Activated CD4-positive, alpha-beta memory T cell treated with anti-CD3 and anti-CD28 coated beads for 36 hours (primary cell): ENCODE measurements at places on chromosomes 3 and 15.
A peak's percentile ranks its signal among the peaks of the same experiment; 100 is the strongest.

GRCh38 chr15:34944936-34945335, 24.6 kb downstream of the AQR start:
- DNase-seq = no peak
- no peaks in the 10 kb centered on the region for H3K27me3 ChIP-seq

- peaks cover 14% of the 10 kb centered on the region for H3K4me1 ChIP-seq
- no peaks in the 10 kb centered on the region for H3K27me3 ChIP-seq
- H3K27ac ChIP-seq = peak overlapping the region; percentile 28
- DNase-seq = no peak
- no peak overlapping the region for H3K4me3 ChIP-seq
- H3K36me3 ChIP-seq = peaks cover 9% of the 10 kb centered on the region
These were observed 16.6 kb downstream of the SLC4A7 start for GRCh38 chr3:27467545-27467944.

DNA sequence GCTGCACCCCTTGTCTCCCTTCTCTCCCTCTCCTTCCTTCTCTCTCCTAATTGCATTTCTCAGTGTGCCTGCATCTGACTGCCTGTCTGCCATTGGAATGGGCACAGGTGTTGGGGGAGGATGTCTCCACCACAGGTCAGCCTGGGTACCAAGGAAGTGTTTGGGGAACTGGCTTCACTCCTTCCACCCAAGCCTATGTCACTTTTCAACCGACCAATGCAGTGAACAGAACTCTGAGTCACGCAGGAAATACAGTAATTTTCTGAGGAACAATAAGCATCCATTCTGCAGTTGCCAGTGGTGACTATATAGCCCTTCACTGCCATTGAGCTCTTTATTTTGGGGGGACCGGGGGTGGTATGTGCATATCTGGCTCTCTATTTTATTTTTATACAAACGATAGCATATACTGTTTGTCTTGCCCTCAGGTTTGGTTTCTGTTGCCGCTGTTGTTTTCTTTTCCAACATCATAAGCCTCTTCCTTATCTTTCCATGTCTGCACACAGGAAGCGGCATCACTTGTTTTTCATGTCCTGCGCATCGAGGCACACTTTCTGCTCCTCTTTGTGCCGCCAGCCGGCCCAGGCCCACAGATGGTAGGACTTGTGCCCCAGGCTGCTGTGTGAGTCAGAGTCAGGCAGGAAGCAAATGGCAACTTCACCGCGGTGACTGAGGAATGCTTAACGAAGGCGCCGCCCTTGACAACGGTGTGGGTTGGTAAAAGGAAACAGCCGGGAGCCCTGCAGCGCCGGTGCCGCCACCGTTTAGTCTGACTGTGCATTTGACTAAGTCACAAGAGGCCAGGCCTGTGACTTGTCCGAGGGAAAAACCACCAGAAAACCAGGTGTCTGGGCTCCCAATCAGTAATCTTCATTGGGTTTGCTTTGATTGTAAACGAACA, 21.1 kb upstream of the CDCP1 start:
- peak overlapping the region; percentile 58 for H3K4me3 ChIP-seq
- peaks cover 24% of the 10 kb centered on the region for H3K4me1 ChIP-seq
- peak; percentile 95 for DNase-seq
- H3K27ac ChIP-seq = peak overlapping the region; percentile 88

DNA sequence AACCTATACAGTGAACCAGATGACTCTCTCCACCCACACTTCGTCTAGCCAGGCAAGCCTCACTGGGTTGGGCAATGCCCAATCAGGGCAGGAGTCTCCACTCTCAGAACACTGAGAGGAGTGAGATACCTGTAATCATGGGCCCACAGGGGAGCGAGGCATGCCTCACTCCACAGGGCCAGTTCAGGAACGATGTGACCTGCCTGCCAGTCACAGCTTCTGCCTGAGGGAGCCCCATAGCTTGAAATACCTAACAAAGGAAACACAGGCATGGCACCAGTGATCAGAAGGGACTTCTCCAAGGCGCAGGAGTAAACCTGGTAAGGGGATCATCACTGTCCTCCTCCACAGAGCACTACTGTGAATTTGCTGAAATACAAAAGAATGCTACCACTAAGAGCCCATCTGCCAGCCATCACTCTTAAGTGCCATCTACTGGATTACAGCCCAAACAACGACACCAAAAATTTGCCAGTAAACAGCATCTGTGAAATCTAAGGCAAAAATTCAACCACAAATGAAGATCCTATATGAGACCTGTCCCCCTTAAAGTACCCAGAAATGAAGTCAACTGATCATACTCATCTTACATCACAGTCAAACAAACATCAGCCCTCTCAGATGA, 689.9 kb upstream of the SEMA6D start:
- no peaks in the 10 kb centered on the region for H3K36me3 ChIP-seq
- no peaks in the 10 kb centered on the region for H3K4me1 ChIP-seq
- no peak for DNase-seq
- no peaks in the 10 kb centered on the region for H3K27me3 ChIP-seq

DNA sequence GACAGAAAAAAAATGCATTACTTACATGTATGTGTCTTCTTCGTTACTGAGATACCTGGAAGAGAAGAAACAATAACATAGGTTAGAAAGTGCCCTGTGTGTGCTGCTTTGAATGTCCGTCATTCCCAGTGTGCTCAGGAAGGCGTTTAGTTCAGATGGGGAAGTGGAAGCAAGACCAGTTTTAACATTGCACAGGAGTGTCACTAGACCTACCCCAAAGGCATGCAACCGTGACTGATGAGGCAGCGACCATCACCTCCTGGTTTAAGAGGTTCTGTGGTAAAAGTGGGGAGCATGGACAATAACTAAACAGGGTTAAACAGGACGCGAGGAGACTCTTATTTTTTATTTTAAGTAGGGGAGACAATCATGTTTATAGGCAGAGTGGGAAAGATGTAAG, 199.7 kb upstream of the ICE2 start:
- no peak overlapping the region for H3K27ac ChIP-seq
- no peak overlapping the region for H3K4me3 ChIP-seq
- H3K36me3 ChIP-seq = peaks cover 11% of the 10 kb centered on the region
- H3K4me1 ChIP-seq = peaks cover 38% of the 10 kb centered on the region
- H3K27me3 ChIP-seq = no peaks in the 10 kb centered on the region
